ENCODE measurements at places on chromosomes 4 and X. TPM values are rescaled to one million over a fixed set of nuclear protein-coding genes. Genes with fewer than 3 reads are reported as not detected.
A peak's percentile ranks its signal among the peaks of the same experiment; 100 is the strongest.

The SPON2 gene
- total RNA-seq, result 28.3 TPM

The DNASE1L1 gene
- total RNA-seq, result 24.3 TPM

The FREM3 gene
- total RNA-seq, result not detected

The MAGED4 gene
- 0.35 TPM for total RNA-seq

The PCDH7 gene
- total RNA-seq, result not detected

The CFAP299 gene
- not detected for total RNA-seq

The CABS1 gene
- total RNA-seq, result not detected

The RHOXF1 gene
- not detected for total RNA-seq

GRCh38 chr4:28462766-28463700 is 1602.4 kb downstream of the STIM2 start:
- no peaks in the 10 kb centered on the region for H3K4me1 ChIP-seq
- DNase-seq, result no peak
- no peak overlapping the region for H3K27ac ChIP-seq
- H3K27me3 ChIP-seq, result no peaks in the 10 kb centered on the region

GRCh38 chrX:11399489-11400094 is 106.4 kb downstream of the AMELX start:
- no peaks in the 10 kb centered on the region for H3K36me3 ChIP-seq
- no peak overlapping the region for H3K4me3 ChIP-seq
- H3K27me3 ChIP-seq, result no peaks in the 10 kb centered on the region

- no peaks in the 10 kb centered on the region for H3K36me3 ChIP-seq
- H3K4me1 ChIP-seq, result no peaks in the 10 kb centered on the region
- H3K4me3 ChIP-seq, result no peak overlapping the region
- DNase-seq, result no peak
Observed at GRCh38 chr4:110989125-110989524, 366.2 kb upstream of the PITX2 start.

DNA sequence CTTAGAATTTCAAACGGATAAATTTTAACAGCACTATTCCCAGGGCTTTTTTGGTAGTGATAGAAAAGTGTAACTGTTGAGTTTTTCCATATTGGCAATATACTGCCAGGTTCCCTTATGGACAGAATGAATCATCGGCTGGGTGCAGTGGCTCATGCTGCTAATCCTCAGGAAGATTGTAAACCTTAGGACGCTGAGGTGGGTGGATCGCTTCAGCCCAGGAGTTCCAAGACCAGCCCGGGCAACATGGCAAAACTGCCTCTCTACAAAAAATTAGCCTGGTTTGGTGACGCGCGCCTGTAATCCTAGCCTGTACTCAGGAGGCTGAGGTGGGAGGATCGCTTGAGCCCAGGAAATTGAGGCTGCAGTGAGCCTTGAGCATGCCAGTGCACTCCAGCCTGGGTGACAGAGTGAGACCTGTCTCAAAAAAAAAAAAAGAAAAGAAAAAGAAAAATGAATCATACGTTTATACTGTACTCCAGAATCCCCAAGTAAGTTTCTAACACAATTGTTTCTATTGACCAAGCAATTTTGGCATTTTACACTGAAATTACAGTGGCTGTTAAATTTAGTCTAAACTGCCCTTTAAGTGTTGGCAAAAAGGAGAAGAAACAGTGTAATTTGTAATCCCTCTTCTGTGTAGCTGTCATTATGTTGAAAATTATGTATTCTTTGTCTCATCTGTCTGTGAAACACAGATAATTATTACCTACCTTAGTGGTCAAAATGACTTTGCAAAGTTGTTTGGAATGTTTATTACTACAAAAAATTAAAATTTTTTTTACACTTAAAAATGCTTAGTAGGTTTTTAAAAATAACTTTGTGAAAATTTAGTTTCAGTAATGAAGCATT is 1.8 kb downstream of the SLC30A9 start:
- no peaks in the 10 kb centered on the region for H3K27me3 ChIP-seq
- peaks cover 29% of the 10 kb centered on the region for H3K4me1 ChIP-seq
- H3K27ac ChIP-seq, result no peak overlapping the region
- H3K4me3 ChIP-seq, result peak overlapping the region; percentile 90

- DNase-seq, result no peak
- no peaks in the 10 kb centered on the region for H3K27me3 ChIP-seq
- H3K27ac ChIP-seq, result no peak overlapping the region
- H3K4me1 ChIP-seq, result no peaks in the 10 kb centered on the region
- H3K36me3 ChIP-seq, result no peaks in the 10 kb centered on the region
Observed at GRCh38 chr4:24032371-24032989, 142.6 kb upstream of the PPARGC1A start.

GRCh38 chr4:32251126-32251525 is 1531.0 kb downstream of the PCDH7 start:
- no peaks in the 10 kb centered on the region for H3K27me3 ChIP-seq
- no peaks in the 10 kb centered on the region for H3K4me1 ChIP-seq
- no peak for DNase-seq
- no peak overlapping the region for H3K4me3 ChIP-seq

DNA sequence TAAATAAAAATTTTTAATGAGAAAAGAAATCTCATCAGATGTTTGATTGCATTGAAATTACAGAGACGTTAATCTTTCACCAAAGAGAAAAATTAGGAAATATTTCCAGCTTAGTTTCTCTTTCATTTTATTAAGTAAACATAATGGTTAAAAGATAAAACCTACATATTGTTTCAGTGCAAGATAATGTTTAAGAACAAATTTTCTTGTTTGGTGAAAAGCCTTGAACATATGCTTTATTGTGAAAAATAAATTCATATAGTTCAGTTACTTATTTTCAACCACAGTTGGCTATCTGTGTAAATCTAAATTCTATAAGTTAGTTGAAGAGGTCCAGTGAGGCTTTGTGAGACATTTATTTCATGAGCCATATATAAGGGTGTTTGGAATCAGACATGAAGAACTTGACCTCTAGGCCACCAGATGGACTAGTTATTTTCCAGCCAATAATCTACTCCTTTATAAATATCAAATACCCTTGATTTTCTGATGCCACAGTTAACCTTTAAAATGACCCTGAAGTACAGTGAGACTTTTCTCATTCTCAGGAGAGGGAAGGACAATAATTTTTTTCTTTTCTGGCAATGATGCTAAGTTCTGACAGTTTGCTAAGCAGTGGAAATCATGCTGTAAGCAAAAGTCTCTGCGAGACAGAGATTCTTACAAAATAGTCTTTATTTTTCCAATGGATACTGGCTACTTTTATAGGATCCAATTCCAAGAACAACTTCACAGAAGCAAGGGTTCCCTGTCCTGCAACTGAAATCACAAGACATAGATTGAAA is 2.5 kb downstream of the ARSJ start:
- no peaks in the 10 kb centered on the region for H3K36me3 ChIP-seq
- no peak for DNase-seq
- H3K4me1 ChIP-seq, result peaks cover 18% of the 10 kb centered on the region
- H3K4me3 ChIP-seq, result no peak overlapping the region

GRCh38 chr4:3775005-3775404 is 8.8 kb downstream of the ADRA2C start:
- DNase-seq, result no peak
- H3K4me3 ChIP-seq, result no peak overlapping the region
- H3K4me1 ChIP-seq, result no peaks in the 10 kb centered on the region
- H3K27me3 ChIP-seq, result no peaks in the 10 kb centered on the region
- H3K27ac ChIP-seq, result no peak overlapping the region

- no peak for DNase-seq
- H3K27me3 ChIP-seq, result no peaks in the 10 kb centered on the region
- no peaks in the 10 kb centered on the region for H3K36me3 ChIP-seq
- H3K27ac ChIP-seq, result no peak overlapping the region
Observed at GRCh38 chr4:36326476-36327029, 45.1 kb downstream of the DTHD1 start.

DNA sequence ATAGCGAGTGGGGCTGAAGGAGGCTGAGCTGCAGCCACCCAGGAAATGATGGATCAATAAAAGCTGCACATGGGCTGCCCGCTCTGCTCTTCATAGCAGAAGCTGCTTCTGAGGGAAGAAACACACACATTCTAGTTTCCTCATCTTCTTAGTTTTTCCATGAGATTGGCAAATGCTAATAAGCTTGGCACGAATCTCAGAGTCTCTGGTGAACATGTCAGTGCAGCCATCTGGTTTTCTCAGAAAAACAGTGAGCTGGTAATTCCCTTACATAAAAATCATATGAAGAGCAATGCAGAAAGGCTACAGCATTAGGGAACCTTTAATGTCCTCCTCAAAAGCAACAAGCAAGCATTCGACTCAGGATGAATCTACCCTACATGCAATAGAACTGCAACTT is 69.9 kb downstream of the GATB start:
- no peaks in the 10 kb centered on the region for H3K27me3 ChIP-seq
- no peaks in the 10 kb centered on the region for H3K4me1 ChIP-seq
- no peak overlapping the region for H3K27ac ChIP-seq
- H3K36me3 ChIP-seq, result no peaks in the 10 kb centered on the region
- no peak overlapping the region for H3K4me3 ChIP-seq
- no peak for DNase-seq

GRCh38 chr4:8278421-8279287 is 9.1 kb downstream of the HTRA3 start:
- no peak for DNase-seq
- H3K4me1 ChIP-seq, result no peaks in the 10 kb centered on the region
- no peaks in the 10 kb centered on the region for H3K36me3 ChIP-seq
- no peak overlapping the region for H3K4me3 ChIP-seq
- H3K27me3 ChIP-seq, result no peaks in the 10 kb centered on the region
- no peak overlapping the region for H3K27ac ChIP-seq

GRCh38 chr4:132238697-132239096 is 910.4 kb upstream of the PCDH10 start:
- DNase-seq, result no peak
- H3K4me1 ChIP-seq, result no peaks in the 10 kb centered on the region
- no peak overlapping the region for H3K4me3 ChIP-seq
- H3K27ac ChIP-seq, result no peak overlapping the region

GRCh38 chr4:14428125-14428524 is 574.2 kb upstream of the CPEB2 start:
- peaks cover 5% of the 10 kb centered on the region for H3K4me1 ChIP-seq
- H3K27ac ChIP-seq, result no peak overlapping the region
- no peaks in the 10 kb centered on the region for H3K36me3 ChIP-seq
- no peak for DNase-seq
- no peak overlapping the region for H3K4me3 ChIP-seq
- H3K27me3 ChIP-seq, result no peaks in the 10 kb centered on the region

DNA sequence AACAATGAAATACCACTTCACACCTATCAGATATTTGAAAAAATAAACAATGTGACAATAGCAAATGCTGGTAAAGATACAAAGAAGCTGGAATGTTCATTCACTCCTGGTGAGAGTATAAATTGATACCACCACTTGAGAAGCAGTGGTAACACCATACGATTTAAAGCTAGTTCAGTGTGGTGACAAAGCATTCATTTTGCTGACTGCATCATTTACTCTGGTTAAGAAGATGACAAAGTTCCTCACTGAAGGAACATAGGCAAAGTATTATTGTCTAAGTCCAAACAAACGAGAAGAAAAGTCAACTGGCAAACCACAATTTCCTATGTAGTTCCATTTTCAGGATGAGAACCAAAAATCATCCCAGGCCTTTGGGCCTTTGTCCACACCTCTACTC is 102.5 kb downstream of the GEMIN8 start:
- no peaks in the 10 kb centered on the region for H3K36me3 ChIP-seq
- peaks cover 6% of the 10 kb centered on the region for H3K27me3 ChIP-seq
- H3K4me3 ChIP-seq, result no peak overlapping the region
- no peak overlapping the region for H3K27ac ChIP-seq

GRCh38 chr4:89868999-89869589 is 25.6 kb upstream of the MMRN1 start:
- H3K27ac ChIP-seq, result no peak overlapping the region
- H3K36me3 ChIP-seq, result no peaks in the 10 kb centered on the region
- H3K4me1 ChIP-seq, result no peaks in the 10 kb centered on the region
- H3K4me3 ChIP-seq, result no peak overlapping the region
- H3K27me3 ChIP-seq, result peaks cover 9% of the 10 kb centered on the region

- no peak for DNase-seq
- peaks cover 20% of the 10 kb centered on the region for H3K4me1 ChIP-seq
Observed at GRCh38 chr4:151409470-151410313, 716 bp downstream of the FHIP1A start.

DNA sequence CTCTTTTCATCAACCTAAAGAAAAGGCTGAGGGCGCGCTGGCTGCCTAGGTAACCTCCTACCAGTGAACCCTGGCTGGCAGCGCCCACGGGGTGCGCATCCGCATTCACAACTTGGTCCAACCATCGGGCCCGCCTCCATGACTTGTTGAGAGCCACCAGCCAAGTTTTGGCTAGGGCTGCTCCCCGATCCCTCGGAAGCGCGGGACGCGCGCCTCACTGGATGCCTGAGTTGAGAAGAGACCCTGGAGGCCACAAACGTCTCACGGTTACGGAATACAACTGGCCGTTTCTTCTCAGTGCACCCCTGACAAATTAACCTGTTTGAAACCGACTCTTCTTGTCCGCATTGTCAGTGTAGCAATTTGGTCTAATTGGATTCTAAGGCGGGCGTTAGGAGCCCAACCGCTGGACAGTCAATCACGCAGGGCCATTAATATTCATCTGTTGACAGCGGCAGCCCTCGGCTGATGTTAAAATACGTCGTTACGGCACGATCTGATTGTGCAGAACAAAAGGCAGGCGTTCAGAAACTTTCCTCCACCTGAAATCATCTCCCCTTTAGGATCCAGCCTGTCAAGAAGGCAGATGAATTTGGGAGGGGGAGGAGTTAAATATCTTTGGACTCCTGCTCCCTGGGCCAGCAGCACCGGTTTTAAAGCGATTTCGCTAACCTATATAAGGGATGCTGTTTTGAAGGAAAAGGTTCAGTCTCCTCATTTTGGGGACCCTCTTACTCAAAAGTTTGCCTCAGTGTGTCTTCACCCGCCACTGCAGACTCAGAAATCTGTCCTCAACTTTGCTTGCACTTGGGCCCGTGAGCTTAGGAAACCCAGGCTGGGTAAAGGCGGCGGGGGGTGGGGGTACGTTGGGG is 1.2 kb downstream of the GPC3 start:
- peaks cover 4% of the 10 kb centered on the region for H3K4me1 ChIP-seq
- no peak overlapping the region for H3K27ac ChIP-seq
- peak overlapping the region; percentile 43 for H3K4me3 ChIP-seq
- H3K36me3 ChIP-seq, result no peaks in the 10 kb centered on the region
- H3K27me3 ChIP-seq, result peaks cover 43% of the 10 kb centered on the region

- no peak overlapping the region for H3K4me3 ChIP-seq
- H3K36me3 ChIP-seq, result peaks cover 18% of the 10 kb centered on the region
- no peak overlapping the region for H3K27ac ChIP-seq
- no peak for DNase-seq
- H3K27me3 ChIP-seq, result no peaks in the 10 kb centered on the region
Observed at GRCh38 chrX:107709266-107709806, 66.3 kb downstream of the TSC22D3 start.

GRCh38 chr4:184424993-184425758 is 49.2 kb downstream of the IRF2 start:
- H3K4me1 ChIP-seq, result peaks cover 63% of the 10 kb centered on the region
- H3K27me3 ChIP-seq, result no peaks in the 10 kb centered on the region
- H3K36me3 ChIP-seq, result peaks cover 74% of the 10 kb centered on the region
- H3K27ac ChIP-seq, result peak overlapping the region; percentile 15

GRCh38 chr4:760616-761015 is 55.0 kb downstream of the PCGF3 start:
- H3K4me3 ChIP-seq, result no peak overlapping the region
- H3K27me3 ChIP-seq, result no peaks in the 10 kb centered on the region
- H3K4me1 ChIP-seq, result peaks cover 7% of the 10 kb centered on the region
- peaks cover 47% of the 10 kb centered on the region for H3K36me3 ChIP-seq
- peak overlapping the region; percentile 82 for H3K27ac ChIP-seq
